Kidney (tissue), 22 donors: ENCODE measurements at places on chromosomes 6 and 20. TPM values are rescaled to one million over a fixed set of nuclear protein-coding genes. Genes with fewer than 3 reads are reported as not detected.
A peak's percentile ranks its signal among the peaks of the same experiment; 100 is the strongest.

DNA sequence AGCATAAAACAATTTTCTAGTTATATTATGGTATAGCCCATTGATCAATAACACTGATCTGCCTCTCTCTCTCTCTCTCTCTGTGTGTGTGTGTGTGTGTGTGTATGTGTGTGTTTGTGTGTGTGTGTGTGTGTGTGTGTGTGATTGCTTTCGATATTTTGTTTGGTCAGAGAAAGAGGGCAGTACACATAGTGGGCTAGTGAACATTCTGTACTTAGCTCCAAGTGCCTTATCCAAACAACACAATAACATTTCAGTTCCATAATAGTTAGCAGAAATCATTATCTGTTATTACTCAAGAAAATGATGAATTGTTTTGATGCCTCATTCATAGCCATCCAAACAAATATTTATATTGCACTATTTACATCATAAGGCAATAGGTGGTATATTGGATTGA is 979.1 kb upstream of the CITED2 start:
- DNase-seq = no peak

DNA sequence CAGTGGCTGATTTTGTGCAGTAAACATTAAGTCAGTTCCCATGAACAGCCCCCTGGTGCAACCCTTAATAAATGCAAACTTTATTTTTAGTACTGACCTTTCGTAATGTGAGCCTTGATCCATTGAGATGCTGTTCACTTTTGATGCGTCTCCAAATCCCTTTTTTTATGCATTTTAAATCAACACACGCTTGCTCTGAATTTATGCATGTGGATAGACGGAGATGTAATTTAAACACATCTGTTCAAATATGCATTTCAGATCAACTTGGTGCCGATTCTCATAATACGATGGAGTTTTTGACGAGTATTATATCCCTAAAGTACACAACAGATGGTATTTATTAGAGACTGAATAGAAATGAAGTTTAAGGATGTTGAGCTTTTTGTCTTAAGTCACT is 505.7 kb downstream of the CDKAL1 start:
- DNase-seq = no peak

DNA sequence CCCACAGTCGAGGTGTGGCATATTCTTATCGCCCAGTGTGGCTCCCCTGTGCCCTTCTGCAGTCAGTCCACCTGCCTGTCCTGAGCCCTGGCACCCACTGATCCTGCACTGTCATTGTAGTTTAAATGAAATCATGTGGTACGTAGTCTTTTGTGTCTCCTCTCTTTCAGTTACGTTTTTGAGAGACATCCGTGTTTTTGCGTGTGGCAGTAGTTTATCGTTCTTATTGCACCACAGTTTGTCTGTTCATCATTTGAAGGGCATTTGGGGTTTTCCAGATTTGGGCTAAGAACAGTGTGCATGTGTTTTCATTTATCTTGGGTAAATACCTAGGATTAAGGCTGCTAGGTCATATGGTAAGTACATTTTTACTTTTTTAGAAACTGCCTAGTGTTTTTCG is 49.3 kb downstream of the SPATA2 start:
- no peak for DNase-seq

DNA sequence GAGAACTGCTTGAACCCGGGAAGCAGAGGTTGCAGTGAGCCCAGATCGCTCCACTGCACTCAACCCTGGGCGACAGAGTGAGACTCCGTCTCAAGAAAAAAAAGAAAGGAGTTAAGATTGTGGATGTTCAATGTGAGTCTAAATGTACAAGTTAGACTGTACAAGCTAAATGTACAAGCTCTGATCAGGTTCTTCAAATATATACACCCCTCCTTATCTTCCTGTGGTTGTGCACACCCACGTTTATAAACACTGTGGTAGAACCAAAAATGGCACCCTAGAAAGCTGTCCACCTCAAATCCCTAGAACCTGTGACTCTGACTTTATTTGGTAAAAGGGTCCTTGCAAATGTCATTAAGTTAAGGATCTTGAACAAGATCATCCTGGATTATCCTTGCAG is 11.2 kb upstream of the RANBP9 start:
- no peak for DNase-seq

- no peak for DNase-seq
These were observed 25.9 kb downstream of the SHLD1 start for GRCh38 chr20:5776077-5776476.

- peak; percentile 64 for DNase-seq
These were observed 214.5 kb downstream of the SOX4 start for GRCh38 chr6:21808045-21808470.

GRCh38 chr6:22627644-22628043 is 58.3 kb downstream of the HDGFL1 start:
- DNase-seq = no peak

GRCh38 chr6:169189182-169189581 is 64.5 kb downstream of the THBS2 start:
- no peak for DNase-seq

DNA sequence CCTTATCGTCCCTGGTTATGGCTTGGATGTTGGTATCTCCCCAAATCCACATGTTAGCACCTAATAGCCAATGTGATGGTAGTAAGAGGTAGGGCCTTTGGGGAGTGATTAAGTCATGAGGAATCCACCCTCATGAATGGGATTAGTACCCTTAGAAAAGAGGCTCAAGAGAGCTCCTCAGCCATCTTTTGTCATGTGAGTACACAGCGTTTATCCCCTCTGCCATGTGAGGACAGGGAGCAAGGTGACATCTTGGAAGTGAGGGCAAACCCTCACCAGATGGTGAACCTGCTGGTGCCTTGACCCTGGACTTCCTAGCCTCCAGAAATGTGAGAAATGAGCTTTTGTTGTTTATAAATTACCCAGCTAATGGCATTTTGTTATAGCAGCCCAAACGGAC is 16.1 kb upstream of the SIRPB2 start:
- no peak for DNase-seq

DNA sequence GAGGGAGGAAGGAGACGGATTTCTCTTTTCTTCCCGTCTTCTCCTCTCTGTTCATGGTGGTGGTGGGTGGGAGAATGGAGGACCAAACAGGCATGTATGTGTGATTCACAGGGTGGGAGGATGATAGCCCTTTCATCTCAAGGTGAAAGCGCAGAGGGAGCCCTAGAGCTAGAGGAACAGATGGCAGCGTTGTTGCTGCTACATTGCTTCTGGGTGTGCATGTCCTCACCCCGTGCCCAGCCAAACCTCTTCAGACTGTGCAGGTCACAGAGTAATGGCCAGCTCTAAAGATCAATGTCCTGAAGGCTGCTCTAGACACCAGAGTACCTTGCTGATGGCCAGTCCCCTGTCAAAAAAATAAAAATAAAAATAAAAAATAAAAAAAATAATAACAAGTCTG is 301.8 kb downstream of the TBC1D7 start:
- peak; percentile 16 for DNase-seq

DNA sequence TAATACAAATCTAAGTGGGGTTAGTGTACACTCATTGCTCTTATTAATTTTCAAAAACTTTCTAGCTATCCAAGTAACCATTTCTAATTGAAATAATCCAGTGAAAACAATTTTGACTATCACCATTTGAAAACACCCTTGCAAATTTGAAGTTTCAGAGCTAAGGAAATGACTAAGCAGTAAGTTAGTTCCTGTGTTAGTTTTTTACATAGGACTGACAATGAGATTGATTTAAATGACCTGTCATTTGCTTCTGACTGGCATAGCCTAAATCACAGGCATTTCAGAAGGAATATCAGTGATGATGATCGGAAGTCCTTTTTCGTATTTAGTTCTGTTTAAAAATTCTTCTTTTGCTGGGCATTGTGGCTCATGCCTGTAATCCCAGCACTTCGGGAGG is 27.0 kb downstream of the STK4 start:
- DNase-seq = no peak

DNA sequence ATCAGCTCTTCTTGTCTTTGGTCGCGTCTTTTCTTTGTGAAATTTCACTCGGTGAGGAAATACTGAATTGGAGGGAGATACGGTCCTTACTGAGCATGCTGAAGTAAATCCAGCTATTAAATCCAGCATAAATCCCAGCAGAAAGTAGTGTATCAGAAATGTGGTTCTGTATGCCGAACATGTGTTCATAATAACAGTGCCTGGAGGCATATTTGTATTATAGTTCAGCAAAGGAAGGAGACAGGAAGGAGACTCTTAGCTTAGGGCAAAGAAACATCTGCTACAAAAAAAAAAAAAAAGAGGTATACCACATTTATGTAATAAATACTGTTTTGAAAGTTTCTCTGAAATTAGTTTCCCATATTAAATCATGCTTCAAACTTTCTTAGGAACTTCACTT is 211.8 kb downstream of the PLCB4 start:
- no peak for DNase-seq

GRCh38 chr20:45792317-45793118 is 764 bp downstream of the DNTTIP1 start:
- DNase-seq = peak; percentile 15

- DNase-seq = no peak
These were observed 108.0 kb downstream of the ZMYND8 start for GRCh38 chr20:47248448-47248966.

DNA sequence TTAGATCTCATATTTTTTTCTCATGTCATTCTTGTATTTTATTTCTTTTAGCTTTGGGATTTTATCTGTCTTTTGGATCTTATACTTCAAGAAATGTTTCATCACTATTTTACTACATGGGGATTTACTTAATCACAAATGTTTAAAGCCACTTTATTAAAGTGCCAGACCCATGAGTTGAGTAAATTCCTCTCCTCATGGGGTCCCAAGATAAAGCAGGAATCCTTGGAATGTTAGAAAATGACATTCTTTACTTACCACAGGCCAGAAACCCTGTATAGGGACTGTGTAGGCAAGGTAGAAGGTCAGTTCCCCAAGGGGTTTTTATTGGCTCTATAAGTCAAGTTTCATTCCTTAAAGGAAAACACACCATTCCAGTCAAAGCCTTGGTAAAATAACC is 28.4 kb upstream of the OR2J2 start:
- no peak for DNase-seq

DNA sequence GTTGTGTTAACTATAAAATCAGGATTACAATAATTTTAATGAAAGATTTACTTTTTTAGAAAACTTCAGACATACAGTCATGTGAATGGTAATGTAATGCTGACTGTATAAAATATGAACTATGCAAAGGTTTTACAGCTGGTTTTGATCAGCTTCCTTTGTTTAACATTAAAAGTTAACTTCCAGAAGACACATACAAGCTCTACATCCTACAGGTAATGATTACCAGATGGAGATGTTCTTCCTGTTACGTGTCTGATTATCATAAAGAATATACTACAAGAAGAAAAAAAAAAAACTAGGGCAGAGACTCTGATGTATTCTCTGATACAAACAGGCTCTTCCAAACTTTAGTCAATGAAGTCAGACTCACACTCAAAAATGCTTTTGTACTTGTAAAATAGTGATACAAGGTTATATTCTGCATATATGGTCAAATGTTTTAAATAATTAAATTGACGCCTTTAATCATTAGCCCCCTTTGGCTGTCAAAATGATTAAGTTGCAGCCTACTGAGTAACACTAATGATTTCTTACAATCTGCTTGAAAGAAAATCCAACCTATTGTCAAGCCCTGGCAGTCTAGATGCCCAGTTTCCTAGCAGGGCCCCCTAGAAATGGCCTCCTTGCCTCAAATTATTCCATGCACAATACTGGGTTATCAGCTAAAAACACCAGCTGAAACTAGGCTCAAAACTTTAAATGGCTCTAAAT is 251.8 kb upstream of the RUNX2 start:
- no peak for DNase-seq

GRCh38 chr20:19934792-19935491 is 82.2 kb upstream of the NAA20 start:
- DNase-seq = no peak

DNA sequence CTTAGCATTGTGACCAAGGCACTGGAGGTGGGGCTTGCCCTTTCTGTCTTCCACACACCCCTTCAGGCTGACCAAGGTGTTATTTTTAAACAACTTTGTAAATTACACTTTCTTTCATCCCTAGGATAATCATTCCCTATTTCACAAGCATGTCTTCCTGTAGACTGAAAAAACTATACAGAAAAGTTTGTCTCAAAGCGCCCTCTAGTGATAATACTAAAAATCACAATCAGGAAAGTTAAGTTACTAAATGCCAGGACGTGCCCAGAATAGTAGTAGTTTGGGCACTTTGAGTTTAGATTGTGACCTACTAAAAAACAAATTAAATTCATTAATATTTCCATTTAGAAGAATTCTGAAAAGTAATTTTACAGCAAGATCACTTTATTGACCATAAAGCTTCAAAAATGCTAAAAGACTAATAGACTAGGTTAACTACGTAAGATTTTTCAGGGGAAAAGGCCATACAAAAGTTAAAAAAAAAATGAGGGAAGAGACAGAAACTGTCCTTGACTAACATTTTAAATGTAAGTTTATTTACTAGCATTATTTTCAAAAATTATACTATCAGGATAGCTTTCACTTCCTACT is 123.3 kb upstream of the DUSP22 start:
- DNase-seq = no peak

MLN gene
- polyA plus RNA-seq = not detected

COL9A3 gene
- polyA plus RNA-seq = 2.3 TPM

NOX3 gene
- not detected for polyA plus RNA-seq

RUNX2 gene
- polyA plus RNA-seq = 2.3 TPM
